ENCODE measurements at places on chromosomes 2 and 18.

- no peak for DNase-seq
Observed at GRCh38 chr18:14941256-14941655, 193.3 kb downstream of the ANKRD30B start.

DNA sequence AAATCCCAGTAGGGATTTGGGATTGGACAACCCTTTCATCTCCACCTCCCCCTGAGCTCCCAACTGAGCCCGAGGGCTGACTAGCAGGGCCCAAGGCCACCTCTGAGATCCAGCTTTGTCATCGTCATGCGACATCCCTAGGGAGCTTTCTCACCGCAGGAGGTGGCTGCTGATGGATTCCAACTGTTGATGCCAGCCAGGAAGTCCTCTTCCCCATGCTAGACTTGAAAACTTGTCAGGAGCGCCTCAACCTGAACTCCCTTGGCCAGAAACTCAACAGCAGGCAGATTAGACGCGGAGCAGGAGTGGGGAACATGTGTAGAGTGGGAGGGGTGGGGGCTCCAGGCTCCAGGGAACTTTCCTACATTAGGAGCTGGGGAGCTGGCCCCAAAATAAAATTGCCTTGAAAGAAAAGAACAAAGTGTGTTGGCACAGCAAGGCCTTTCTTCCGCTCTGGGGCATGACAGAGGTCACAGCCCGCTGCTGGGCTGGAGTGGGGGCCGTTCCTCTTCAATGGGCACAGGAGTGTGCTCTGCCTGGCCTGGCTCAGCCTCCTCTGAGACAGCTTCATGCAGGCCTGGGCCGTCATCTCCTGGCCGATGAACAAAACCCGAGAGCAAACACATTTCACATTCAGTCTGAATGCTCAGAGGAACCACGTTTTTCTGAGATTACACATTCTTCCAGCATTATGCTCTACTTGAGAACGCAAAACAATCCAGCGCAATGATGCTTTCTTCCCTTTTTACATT is 34.5 kb downstream of the EMILIN2 start:
- no peak for DNase-seq

DNA sequence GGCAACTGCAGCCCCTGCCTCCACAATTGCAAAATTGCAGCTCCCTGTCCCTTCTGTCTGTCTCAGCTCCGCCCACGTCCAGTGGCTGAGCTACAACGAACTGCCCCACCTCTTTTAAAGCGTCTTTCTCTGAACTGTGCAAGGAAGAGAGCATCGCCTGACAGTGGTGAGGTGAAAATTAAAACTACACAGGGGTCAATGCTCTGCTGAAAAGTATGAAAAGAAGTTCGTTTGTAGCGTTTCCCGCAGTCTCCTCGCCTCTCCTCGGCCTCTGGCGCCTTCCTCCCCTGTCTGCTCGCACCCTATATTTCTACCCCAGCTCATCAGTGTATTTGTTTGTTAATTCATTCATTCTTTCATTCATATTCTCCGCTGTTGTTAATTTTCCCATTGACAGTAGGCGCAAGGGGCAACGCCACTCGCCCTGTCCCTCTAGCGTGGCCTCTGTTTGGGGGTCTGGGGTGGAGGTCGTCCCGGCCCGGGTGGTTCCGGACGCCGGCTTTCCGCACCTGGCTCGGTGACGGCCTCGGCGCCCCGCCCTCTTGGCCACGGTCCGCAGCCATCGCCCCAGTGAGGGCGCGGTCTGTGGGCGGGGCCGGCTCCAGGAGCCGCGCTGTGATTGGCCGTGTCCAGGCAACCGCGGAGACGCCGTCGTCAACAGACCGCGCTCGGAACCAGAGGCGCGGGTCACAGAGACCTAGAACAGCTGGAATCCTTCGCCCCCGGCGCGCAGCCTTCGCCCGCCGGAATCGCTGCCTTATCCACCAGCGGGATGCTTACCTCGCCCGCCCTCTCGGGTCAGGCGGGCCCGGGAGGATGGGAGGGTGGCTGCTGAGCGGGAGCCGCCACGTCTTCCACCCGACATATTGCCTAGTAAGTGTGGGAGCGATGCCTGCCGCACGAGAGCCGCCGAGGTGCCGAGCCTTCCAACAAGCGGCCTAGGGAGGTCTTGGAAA is at the start of gene VWA3B:
Gene VWA3B (plus strand): TSS at position 677 of the 956 bp plus-strand sequence. CDS start 5,926 bp downstream, outside the sequence.
- no peak for DNase-seq

- no peak for DNase-seq
Observed at GRCh38 chr2:68812251-68812650, 58.9 kb downstream of the BMP10 start.

GRCh38 chr18:21632393-21632792 is 20.3 kb downstream of the SNRPD1 start:
- no peak for DNase-seq

GRCh38 chr2:128472789-128473174 is 154.1 kb upstream of the HS6ST1 start:
- DNase-seq: no peak

DNA sequence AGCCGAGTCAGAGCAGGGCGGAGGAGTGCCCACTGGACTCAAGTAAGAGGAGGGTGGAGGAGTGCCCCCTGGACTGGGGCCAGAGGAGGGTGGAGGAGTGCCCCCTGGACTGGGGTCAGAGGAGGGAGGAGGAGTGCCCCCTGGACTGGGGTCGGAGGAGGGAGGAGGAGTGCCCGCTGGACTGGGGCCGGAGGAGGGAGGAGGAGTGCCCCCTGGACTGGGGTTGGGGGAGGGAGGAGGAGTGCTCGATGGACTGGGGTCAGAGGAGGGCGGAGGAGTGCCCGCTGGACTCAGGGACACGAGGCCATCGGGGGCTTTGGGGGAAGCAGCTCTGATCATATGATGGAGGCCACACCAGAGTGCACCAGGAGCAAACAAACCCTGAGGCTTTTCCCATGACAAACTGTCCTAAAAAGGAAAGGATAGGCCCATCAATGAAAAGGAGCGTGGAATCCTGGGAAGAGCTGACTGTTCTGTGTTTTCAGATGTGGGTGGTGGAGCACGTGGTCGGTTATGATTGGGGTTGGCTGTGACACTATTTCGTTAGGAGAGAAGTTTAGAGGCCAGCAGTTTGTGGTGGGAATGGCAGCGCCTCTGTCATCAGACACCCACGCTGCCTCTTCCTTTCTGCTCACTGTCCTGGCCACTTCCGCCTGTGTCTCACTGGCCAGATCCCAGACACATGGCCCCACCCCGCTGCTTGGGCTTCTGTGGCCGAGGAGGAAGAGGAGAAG is 24.5 kb upstream of the HPCAL1 start:
- DNase-seq: no peak

Data from activated CD4-positive, alpha-beta T cell treated with anti-CD3 and anti-CD28 coated beads, Interleukin-2, amount 50 U/mL, for 4 hours (primary cell).